Endothelial cell (in vitro differentiated cells): ENCODE measurements at places on chromosomes 1 and 21. TPM values are rescaled to one million over a fixed set of nuclear protein-coding genes. Genes with fewer than 3 reads are reported as not detected.
A peak's percentile ranks its signal among the peaks of the same experiment; 100 is the strongest.

GRCh38 chr1:2312160-2312514 lies 79.2 kb downstream of the MORN1 start:
- no peak for DNase-seq

- no peak for DNase-seq
Observed at GRCh38 chr1:114755006-114755931, 2.5 kb downstream of the CSDE1 start.

DNA sequence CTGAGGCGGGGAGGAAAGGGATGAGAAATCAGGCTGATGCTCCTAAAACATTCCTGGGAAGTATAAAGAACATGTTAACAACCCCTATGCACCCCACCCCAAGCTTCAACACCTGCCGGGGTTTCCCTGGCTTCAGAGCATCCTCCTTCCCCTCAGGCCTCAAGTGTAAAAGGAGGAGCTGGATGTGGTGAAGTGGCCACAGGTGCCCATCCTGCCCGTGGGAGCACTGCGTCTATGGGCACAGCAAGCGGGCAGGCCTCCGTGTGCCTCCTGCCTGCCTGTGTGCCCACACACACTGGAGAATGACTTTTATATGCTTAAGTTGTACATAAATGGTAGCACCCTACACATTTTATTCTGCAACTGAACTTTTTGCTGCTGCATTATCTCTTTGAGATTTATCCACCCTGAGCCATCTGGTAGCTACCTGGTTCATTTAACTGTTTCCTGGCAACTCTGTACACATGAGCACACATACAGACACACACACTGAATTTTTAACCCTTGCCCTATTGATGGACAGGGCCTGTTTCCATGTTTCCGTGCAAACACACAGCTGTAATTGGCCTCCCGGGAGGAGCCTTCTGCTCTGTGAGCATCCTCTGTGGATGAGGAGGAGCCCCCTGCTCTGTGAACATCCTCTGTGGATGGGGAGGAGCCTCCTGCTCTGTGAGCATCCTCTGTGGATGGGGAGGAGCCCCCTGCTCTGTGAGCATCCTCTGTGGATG lies 13.4 kb upstream of the FTCD start:
- DNase-seq = no peak

DNA sequence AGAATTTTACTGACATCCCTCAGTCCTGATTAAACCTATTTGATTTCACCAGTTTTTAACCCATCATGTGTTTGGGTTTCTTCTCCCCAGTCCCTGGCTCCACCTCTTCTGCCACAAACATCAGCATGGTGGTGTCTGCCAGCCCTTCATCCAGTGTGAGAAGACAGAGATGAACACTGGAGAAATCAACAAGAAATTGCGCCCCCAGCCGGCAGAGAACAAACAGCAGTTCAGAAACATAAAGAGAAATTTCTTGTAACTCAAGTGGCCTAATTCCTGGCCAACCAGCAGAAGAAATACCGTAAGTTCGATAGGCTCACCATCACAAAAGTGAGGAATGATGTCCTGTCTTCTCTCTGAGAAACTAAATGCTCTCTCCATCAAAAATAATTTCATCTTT lies 18.3 kb downstream of the S100A11 start:
- DNase-seq = peak; percentile 55

GRCh38 chr1:41358131-41359021 lies 2.9 kb upstream of the FOXO6 start:
- no peak for DNase-seq

GRCh38 chr1:246801241-246802020 lies 77.2 kb downstream of the SCCPDH start:
- no peak for DNase-seq

DNA sequence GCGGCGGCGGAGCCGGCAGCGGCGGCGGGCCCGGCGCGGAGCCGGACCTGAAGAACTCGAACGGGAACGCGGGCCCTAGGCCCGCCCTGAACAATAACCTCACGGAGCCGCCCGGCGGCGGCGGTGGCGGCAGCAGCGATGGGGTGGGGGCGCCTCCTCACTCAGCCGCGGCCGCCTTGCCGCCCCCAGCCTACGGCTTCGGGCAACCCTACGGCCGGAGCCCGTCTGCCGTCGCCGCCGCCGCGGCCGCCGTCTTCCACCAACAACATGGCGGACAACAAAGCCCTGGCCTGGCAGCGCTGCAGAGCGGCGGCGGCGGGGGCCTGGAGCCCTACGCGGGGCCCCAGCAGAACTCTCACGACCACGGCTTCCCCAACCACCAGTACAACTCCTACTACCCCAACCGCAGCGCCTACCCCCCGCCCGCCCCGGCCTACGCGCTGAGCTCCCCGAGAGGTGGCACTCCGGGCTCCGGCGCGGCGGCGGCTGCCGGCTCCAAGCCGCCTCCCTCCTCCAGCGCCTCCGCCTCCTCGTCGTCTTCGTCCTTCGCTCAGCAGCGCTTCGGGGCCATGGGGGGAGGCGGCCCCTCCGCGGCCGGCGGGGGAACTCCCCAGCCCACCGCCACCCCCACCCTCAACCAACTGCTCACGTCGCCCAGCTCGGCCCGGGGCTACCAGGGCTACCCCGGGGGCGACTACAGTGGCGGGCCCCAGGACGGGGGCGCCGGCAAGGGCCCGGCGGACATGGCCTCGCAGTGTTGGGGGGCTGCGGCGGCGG lies 1.0 kb downstream of the ARID1A start:
- DNase-seq = peak; percentile 45

GRCh38 chr1:153404768-153405167 lies 11.6 kb upstream of the S100A7A start:
- DNase-seq = peak; percentile 55

DNA sequence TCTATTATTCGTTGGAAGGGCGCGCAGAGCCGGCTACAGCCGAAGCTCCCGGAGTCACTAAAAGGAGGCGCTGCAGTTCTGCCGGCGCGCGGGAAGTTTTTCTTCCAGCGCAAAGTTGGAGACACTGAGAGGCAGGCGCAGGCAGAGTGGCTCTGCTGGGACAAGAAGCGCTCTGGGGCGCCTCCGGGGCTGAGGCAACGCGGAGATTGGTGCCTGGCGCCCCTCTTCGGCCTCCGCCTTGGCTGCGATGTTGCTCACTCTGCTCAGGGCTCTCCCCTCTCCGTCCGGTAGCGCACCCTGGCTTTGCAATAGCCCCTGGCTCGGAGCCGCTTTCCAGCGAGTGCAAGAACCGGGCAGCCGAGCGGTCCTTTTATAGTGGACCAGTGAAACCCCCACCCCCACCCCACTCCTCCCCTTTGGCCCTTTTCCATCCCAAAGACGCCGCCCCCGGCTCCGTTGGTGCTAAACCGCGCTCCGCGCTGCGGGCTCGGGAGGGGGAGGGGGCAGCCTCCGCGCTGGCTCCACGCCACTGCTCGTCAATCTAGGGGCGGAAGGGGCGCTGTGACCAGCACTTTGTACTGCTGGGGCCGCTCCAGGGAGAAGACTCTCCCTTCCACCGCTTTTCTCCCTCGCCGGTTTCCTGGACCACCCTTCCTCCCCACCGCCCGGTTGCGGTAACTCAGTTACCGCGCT lies at the start of gene ADAMTS1:
TSS of gene ADAMTS1 (minus strand) at position 344 of the 693 bp plus-strand sequence. CDS start 455 bp downstream, outside the sequence.
- DNase-seq = peak; percentile 88

DNA sequence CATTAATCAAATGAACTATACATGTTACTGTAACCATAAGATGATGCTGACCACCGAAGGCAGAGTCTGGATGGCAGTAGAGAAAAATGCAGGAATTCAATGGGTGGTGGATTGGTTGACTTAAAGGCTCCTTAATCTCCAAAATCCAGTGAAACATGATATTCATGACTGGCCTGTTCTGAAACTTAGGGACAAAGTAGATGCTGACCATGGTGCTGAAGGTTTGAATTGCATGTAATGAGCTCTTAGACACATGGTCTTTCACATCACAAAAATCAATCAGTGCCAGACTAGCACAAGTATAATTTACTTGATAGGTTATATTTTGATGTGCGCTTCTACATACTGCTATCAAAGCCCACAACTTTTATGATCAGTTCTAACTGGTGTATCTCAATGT lies 30.9 kb upstream of the NTMT2 start:
- no peak for DNase-seq

GRCh38 chr1:23561076-23561812 lies 1.9 kb upstream of the ID3 start:
- no peak for DNase-seq

GRCh38 chr1:37305841-37306240 lies 168.5 kb upstream of the ZC3H12A start:
- no peak for DNase-seq

DNA sequence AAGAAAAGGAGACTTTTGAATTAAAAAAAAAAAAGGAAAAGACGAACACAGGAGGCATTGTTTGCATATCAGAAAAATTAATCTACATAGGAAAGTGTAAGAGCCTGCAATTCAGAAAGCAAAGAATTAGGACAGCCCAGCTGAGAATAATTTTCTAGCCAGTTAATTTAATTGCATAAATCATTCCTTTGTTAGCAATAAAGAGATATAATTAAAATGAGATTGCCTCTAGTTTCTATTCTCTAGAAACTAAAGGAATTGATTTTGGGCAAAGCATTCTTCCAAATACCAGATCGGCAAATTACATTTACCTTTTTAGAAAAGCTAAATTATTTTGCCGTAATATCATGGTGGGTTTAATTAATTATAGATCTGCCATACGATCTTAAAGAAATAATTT lies 46.0 kb downstream of the NUF2 start:
- no peak for DNase-seq

DNA sequence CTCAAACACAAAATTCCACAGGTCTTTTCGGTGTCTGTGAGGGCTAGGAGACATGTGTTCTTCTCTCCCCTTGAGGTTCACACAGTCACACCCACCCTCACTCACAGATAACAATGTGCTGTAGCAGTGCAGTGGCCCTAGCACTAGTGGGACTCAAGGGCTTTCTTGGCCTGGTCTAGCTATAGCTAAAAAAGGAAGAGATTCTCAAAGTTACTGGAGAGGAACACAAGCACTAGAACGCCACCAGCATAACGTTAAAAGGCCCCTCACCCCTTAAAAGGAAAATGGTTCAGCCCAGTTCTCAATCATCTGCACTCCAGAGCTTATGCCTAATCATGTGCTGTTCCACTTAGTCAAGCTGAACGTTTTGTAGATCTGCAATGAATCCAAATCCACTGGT lies 39.5 kb downstream of the RGS8 start:
- DNase-seq = no peak

Gene NFASC
- 3.8 TPM for total RNA-seq

Gene GJC2
- total RNA-seq = 13.0 TPM

Gene SUCO
- total RNA-seq = 81.2 TPM
